ENCODE measurements at places on chromosomes 6 and 20.

DNA sequence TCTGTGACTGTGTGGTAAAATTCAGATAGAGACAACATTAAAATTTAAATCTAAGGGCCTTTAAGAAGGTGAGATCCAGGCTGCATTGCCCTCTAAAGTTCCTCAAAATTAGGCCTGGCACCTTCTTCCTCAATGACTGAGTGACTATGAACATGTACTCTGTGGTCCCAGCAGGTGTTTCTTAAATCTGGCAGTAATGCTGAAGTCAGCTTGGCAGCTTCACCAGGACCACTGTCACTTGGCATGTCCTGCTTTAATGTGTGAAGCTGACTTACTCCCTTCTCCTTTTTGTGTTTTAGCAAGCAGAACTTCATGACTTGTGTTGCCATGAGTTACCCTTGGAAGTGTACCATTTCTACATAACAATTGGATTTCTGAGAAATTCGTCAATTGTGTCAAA, 141.7 kb downstream of the NKAIN2 start:
- no peak for DNase-seq

DNA sequence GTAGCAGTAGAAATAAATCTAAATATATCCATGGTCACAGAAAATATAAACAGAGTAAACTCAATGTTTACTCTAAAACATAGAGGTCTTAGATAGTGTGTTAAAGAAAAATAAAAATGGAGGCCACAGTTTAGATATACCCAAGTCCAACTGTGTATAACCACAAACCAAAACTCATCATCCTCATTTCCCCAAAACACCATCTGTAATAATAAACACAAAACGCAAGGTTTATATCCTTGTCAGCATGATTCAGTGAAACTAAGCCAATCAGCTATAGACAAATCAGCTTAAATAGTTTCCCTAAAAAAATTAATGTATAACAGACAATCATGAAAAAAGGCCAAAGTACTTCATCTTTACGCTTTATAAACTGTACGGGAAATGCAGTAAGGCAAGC, 2.7 kb upstream of the HACE1 start:
- no peak for DNase-seq

GRCh38 chr6:74645108-74645849, 560.6 kb downstream of the COL12A1 start:
- no peak for DNase-seq

DNA sequence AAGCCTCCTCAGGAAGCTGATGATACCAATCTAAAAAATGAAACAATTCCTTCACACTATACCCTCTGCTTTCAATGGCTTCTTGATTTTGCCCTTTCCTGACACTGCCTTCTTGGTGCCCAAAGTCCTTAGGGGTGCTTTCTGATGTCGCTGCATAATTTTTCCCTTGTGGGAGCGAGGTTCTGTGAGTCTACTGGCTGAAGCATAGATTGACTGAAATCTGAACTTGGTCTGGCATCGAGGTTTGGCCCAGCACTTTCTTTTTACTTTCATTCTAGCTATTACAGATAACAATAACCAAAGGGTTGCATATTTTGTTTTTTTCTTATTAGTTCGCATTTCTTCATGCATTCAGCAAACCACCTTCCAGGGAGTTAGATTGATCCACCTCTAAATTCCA, 65.8 kb downstream of the E2F3 start:
- DNase-seq: no peak

GRCh38 chr20:45341939-45342854, 6.0 kb downstream of the SDC4 start:
- DNase-seq: no peak

Measured in stimulated activated CD4-positive, alpha-beta T cell treated with anti-CD3 and anti-CD28 coated beads, Interleukin-1b, Interleukin-23, amount 100 ng/mL, for 24 hours (primary cell).